ENCODE measurements at places on chromosomes 16 and 17.

DNA sequence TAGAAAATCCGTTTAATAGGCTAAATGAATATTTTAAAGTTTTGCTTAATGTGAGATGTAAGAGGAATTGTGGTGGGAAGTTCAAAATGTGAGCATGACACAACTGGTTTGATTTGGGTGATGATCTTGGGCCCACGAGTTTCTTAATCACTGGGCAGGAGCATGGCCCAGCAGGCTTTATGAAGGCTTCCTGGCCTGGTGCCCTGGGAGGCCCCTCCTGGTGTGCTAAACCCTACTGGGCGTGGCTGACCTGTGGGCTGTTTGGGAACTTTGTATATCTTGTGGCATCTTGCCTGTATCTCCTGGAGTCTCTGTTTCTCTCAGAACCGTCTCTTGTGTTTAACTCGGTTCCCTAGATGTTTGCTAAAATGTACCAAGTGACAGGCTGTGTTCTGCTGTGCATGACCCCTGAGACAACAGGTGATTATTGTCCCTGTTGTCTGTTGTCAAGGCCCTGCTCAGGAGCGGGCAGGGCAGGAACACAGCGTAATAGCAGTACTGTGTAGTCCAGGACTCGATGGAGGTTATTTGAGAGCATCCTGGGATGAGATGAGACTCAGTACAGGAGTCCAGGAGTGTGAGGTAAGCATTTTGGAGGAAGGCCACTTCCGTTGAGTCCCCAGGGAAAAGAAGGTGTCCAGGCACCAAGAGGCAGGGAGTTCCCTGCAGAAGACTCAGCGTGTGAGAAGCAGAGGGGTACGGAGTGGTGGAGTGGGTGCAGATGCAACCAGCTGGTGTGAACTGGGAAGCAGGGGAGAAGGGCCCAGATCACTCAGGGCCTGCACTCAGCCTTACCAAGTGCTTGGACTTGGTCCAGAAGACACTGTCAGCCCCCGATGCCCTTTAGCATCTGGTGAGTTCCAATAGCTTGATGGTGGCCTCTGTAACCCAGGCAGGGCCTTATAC is 48.5 kb downstream of the B9D1 start:
- H3K27me3 ChIP-seq = no peaks in the 10 kb centered on the region
- H3K36me3 ChIP-seq = peaks cover 68% of the 10 kb centered on the region
- peak overlapping the region; percentile 2 for H3K27ac ChIP-seq
- DNase-seq = no peak

- no peak overlapping the region for H3K4me3 ChIP-seq
- no peak overlapping the region for H3K27ac ChIP-seq
- H3K36me3 ChIP-seq = no peaks in the 10 kb centered on the region
- no peaks in the 10 kb centered on the region for H3K27me3 ChIP-seq
These were observed 21.3 kb upstream of the PIK3R6 start for GRCh38 chr17:8888704-8889302.

GRCh38 chr17:20043021-20043420 is 33.9 kb downstream of the SPECC1 start:
- H3K36me3 ChIP-seq = no peaks in the 10 kb centered on the region
- no peaks in the 10 kb centered on the region for H3K4me1 ChIP-seq
- H3K27me3 ChIP-seq = peaks cover 6% of the 10 kb centered on the region
- no peak for DNase-seq

- H3K4me3 ChIP-seq = no peak overlapping the region
- H3K27me3 ChIP-seq = peaks cover 25% of the 10 kb centered on the region
- H3K27ac ChIP-seq = no peak overlapping the region
- no peak for DNase-seq
- no peaks in the 10 kb centered on the region for H3K36me3 ChIP-seq
These were observed 33.4 kb downstream of the SOX8 start for GRCh38 chr16:1014771-1015495.

GRCh38 chr16:23333034-23333579 is 31.0 kb downstream of the SCNN1B start:
- no peaks in the 10 kb centered on the region for H3K27me3 ChIP-seq
- no peaks in the 10 kb centered on the region for H3K36me3 ChIP-seq
- H3K4me3 ChIP-seq = no peak overlapping the region
- no peak overlapping the region for H3K27ac ChIP-seq

GRCh38 chr16:31000671-31001382 is 9.6 kb downstream of the STX1B start:
- H3K4me1 ChIP-seq = peaks cover 14% of the 10 kb centered on the region
- no peak overlapping the region for H3K4me3 ChIP-seq
- H3K27me3 ChIP-seq = no peaks in the 10 kb centered on the region
- no peaks in the 10 kb centered on the region for H3K36me3 ChIP-seq

DNA sequence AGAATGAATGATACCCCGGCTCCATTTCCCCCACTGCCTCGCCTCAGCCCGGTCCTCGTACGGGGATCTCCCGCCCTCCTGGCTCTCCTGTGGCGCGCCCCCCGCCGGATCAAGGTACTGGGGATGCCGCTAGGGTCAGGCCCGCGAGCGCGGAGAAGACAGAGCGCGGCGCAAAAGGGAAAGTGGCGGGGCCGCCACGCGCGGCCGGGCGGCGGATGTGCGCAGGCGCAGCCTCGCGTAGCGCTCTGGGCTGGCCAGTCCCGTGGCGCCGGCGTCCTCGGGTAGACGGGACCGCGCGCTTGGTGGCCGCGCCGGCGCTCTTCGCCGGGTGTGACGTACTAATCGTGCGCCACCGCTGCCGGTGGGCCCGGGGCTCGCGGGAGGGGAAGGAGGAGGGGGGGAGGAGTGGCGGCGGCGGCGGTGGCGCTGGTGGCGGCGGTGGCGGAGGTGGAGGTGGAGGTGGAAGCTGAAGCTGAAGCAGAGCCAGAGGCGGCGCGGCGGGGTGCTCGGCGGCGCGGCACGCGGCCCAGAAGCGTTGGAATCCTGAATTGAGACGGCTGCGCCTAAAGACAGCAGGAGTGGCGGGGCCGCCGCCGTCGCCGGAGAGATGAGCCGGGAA is at the start of gene SENP3:
Gene SENP3 (plus strand): TSS at position 331 of the 619 bp plus-strand sequence. CDS start 1,158 bp downstream, outside the sequence.
- H3K4me3 ChIP-seq = peak within 1 kb of the TSS; percentile 58
- peak; percentile 92 for DNase-seq
- peak within 1 kb of the TSS; percentile 76 for H3K27ac ChIP-seq
- peaks cover 17% of the 10 kb centered on the region for H3K4me1 ChIP-seq
- H3K27me3 ChIP-seq = no peaks in the 10 kb centered on the region

DNA sequence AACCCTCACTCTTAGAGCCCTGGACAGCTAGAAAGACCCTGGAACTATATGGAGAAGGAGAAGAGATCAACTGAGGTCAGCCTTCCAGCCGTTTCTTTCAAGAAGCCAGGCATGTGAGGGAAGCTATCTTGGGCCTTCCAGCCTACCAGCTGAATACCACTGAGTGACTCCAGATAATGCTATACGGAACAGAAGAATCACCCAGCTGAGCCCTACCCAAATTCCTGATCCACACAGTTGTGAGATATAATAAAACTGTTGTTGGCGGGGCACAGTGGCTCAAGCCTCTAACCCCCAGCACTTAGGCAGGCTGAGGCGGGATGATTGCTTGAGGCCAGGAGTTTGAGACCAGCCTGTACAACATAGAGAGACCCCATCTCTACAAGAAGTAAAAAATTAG is 26.2 kb upstream of the MYH10 start:
- no peaks in the 10 kb centered on the region for H3K4me1 ChIP-seq
- no peaks in the 10 kb centered on the region for H3K36me3 ChIP-seq
- H3K27ac ChIP-seq = no peak overlapping the region
- H3K27me3 ChIP-seq = no peaks in the 10 kb centered on the region

DNA sequence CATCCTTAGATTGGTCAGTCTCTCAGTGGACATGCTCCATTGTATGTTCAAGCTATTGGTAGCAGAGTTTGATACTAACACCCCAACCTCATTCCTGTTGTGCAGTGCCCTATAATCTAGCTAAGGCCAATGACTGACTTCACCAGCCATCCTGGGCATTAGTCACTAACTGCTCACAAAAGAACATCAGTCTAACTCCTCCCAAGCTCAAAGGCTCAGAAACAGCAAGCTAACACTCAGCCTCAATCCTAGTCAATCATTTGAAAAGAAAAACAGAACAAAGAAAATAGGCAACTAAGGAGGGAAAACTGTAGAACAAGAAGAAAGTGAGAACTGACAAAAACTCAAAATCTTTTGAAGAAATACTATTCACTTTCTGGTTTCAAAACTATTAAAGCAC is 199.1 kb upstream of the C17orf78 start:
- peak overlapping the region; percentile 31 for H3K27ac ChIP-seq
- H3K4me1 ChIP-seq = peaks cover 34% of the 10 kb centered on the region
- H3K27me3 ChIP-seq = no peaks in the 10 kb centered on the region
- no peak for DNase-seq
- H3K4me3 ChIP-seq = no peak overlapping the region
- peaks cover 81% of the 10 kb centered on the region for H3K36me3 ChIP-seq

GRCh38 chr17:80146121-80147034 is 550 bp downstream of the EIF4A3 start:
- DNase-seq = no peak
- H3K27me3 ChIP-seq = no peaks in the 10 kb centered on the region
- H3K4me3 ChIP-seq = peak overlapping the region; percentile 78
- peaks cover 40% of the 10 kb centered on the region for H3K36me3 ChIP-seq

- DNase-seq = no peak
- H3K27me3 ChIP-seq = no peaks in the 10 kb centered on the region
- peak overlapping the region; percentile 94 for H3K27ac ChIP-seq
- H3K36me3 ChIP-seq = peaks cover 52% of the 10 kb centered on the region
These were observed 1.8 kb downstream of the FLII start for GRCh38 chr17:18256776-18257175.

GRCh38 chr17:16363749-16364536 is 10.7 kb upstream of the CENPV start:
- H3K4me1 ChIP-seq = no peaks in the 10 kb centered on the region
- no peaks in the 10 kb centered on the region for H3K27me3 ChIP-seq
- H3K4me3 ChIP-seq = no peak overlapping the region
- no peaks in the 10 kb centered on the region for H3K36me3 ChIP-seq

DNA sequence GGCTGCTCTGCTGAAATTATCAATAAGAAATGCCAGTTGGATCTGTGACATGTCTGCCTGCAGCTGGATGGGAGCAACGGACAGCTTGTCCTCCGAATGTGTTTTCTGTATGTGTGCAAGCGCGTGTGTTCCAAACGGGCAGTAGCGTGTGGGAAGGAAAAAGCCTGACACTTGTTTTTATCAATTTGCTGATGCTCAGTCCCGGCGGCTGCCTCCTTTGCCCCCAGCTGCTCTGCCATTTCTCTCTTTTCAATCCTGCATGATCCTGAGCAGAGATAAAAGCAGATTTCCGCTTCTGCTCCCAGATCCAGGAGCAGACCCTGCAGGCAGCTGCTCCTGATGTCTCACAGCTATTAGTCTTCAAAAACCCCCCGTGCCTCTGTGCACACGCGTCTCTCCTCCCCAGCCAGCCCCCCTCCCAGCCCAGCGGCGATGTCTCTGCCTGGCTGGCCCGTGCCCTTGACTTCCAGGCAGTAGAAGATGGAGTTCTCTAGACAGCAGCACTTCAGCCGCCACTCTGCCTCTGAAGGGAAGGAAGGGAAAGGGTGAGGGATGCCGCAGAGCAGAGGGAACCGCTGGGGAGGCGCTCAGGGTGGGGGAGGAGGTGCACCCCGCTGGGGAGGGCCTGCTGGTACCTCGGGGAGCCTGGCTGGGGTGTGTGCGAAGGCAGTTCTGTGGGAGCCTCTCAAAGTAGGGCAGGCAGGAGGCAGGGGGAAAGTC is 4.1 kb downstream of the PRCD start:
- no peaks in the 10 kb centered on the region for H3K27me3 ChIP-seq
- no peak overlapping the region for H3K4me3 ChIP-seq
- peaks cover 34% of the 10 kb centered on the region for H3K4me1 ChIP-seq
- H3K27ac ChIP-seq = no peak overlapping the region

- no peak overlapping the region for H3K27ac ChIP-seq
- no peak for DNase-seq
- H3K36me3 ChIP-seq = peaks cover 5% of the 10 kb centered on the region
- H3K4me1 ChIP-seq = peaks cover 11% of the 10 kb centered on the region
- no peaks in the 10 kb centered on the region for H3K27me3 ChIP-seq
These were observed 186.5 kb downstream of the STX8 start for GRCh38 chr17:9389111-9389527.

GRCh38 chr17:64339516-64340490 is 50.9 kb downstream of the PECAM1 start:
- H3K27ac ChIP-seq = no peak overlapping the region
- no peaks in the 10 kb centered on the region for H3K27me3 ChIP-seq
- no peak for DNase-seq
- H3K4me3 ChIP-seq = no peak overlapping the region

DNA sequence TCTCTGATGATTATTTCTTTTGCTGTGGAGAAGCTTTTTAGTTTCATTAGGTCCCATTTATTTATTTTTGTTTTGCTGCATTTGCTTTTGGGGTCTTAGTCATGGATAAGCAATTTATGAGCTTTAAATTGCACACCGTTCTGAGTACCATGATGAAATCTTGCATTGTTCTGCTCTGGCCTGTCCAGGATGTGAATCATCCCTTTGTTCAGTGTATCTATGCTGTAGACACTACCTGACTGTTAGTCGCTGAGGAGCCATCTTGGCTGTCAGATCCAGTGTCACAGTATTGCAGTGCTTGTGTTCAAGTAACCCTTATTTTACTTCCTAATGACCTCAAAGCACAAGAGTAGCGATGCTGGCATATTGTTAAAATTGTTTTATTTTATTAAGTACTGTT is 218.0 kb upstream of the CNTNAP4 start:
- peaks cover 11% of the 10 kb centered on the region for H3K4me1 ChIP-seq
- H3K27me3 ChIP-seq = no peaks in the 10 kb centered on the region

DNA sequence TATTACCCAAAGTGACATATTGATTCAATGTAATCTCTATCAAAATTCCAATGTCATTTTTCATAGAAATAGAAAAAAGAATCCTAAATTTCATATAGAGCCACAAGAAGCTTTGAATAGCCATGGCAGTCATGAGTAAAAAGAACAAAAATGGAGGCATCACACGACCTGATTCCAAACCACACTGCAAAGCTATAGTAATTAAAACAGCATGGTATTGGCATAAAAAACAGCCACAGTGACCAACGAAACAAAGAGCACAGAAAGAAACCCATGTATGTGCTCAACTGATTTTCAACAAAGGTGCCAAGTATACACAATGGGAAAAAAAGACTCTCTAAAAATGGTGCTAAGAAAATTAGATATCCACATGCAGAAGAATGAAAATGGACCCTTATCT is 101.5 kb downstream of the BRIP1 start:
- H3K27ac ChIP-seq = no peak overlapping the region
- peaks cover 63% of the 10 kb centered on the region for H3K36me3 ChIP-seq
- H3K4me1 ChIP-seq = peaks cover 9% of the 10 kb centered on the region

- H3K4me1 ChIP-seq = peaks cover 62% of the 10 kb centered on the region
- DNase-seq = no peak
- H3K36me3 ChIP-seq = peaks cover 29% of the 10 kb centered on the region
- H3K27me3 ChIP-seq = no peaks in the 10 kb centered on the region
- peak overlapping the region; percentile 88 for H3K27ac ChIP-seq
These were observed 310.6 kb downstream of the SEC14L1 start for GRCh38 chr17:77451245-77451893.
